ENCODE measurements at places on chromosomes 16 and 17.

- no peak for DNase-seq
These were observed 244.8 kb downstream of the NTN1 start for GRCh38 chr17:9266031-9266680.

DNA sequence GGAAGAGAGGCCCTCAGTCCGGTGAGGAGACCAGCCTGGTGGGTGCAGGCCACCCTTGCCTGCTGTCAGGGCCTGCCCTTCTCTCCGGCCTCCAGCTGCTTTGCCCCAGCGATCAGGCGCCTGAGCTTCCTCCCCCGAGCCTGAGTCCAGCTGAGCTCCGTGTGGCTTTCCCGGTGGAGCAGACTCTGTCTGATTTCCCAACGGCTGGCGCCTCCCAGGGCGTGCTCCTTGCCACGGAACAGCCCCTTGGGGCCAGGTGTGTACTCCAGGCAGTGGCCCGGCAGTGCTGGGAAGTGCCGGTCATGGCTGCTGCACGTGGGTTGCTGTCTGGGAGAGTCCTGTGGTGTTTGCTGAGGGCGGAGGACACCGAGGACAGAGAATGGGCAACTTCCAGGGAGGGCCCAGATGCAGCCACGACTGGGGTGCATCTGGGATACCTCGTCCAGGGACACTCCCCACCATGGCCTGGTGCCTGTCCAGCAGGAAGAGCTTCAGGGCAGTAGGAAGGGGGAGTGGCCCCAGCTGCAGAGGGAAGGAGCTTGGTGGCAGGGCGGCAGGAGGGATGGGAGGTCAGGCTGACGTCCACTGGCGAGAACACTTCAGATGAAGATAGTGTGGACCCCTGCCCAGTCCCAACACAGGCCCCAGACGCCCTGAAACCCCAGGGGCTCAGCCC is 22.5 kb downstream of the METRNL start:
- DNase-seq: peak; percentile 39

- DNase-seq: no peak
These were observed 12.8 kb downstream of the SLC6A2 start for GRCh38 chr16:55668340-55669281.

DNA sequence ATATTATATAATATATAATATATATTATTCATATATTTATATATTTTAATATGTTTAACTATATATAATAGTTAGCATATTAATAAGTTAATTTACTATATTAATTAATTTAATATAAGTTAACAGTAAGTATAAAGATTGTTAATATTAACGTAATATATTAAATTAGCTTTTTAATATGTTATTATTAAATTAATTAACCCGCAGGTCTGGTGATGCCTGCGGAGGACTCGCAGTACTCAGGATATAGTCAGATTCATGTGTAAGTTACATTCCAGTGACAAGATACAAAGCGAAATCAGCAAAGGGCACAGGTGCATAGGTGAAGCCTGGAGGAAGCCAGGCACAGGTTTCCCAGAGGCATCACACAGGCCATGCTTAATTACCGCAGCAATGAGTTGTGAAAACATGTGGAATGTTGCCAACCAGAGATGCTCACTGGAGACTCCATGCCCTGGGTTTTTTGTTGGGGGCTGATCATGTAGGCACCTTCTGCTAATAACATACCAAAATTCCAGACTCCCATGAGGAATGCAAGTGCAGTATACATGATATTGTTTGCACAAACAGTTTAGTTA is 130.4 kb upstream of the MPHOSPH6 start:
- no peak for DNase-seq

DNA sequence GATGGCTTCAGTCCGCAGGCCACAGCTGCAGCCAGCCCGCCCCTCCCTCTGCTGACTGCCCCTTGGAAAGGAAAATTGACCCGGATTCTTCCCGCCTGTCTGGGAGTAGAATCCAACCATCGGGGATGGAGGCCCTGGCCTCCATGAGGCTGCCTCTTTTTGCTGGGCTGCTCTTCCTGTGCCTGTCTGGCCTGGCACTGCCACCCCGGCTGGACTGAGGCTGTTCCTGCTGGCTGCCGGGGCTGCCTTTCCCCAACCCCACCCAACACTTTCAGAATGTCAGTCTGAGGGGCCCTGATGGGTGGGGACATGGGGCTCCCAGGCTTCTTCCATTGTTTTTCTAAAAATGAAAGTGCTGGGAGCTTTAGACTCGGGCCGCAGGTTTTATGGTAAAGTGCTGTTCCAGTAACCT is 7.3 kb downstream of the BAHCC1 start:
- DNase-seq: no peak

All from DMS153 (cell line).